ENCODE measurements at places on chromosomes 11 and 22.

DNA sequence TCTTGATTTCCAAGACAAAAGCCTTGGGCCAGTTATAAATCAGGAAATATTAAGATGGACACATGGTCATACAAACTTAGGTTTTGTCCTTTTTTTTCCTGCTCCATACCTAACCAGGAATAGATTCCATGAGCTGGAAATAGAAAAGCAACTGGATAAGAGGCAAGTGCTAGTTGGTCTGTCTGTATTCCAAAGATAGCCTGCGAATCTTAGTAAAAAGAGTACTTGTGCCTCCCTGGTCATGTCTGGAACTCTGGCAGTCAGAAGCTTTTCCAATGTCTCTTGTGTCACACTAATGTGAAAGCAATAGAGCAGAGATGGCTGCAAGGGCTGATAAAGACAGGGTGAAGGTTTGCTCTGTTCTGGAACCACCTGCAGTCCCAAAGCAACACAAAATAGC, 590.2 kb upstream of the ANO5 start:
- no peak for DNase-seq

- no peak for DNase-seq
These were observed 2.5 kb upstream of the RCN1 start for GRCh38 chr11:32088117-32088941.

DNA sequence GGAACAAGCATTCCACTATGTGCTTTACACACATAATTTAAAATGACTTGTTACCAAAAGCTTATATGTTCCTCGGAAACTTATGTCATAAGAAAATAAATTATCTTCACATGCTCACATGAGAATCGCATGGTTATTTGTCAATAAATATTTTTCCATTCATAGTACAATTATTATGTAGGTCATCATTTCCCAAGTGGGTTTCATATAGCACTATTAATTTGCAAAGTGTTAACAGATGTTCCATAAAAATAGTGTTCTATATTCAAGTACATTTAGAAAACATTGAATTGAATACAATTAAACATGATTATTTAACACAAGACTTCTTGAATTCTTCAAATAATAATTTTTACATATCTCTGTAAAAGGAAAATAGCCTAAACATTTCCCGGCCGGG, 23.9 kb downstream of the LRRC4C start:
- DNase-seq = no peak

- no peak for DNase-seq
These were observed 8.2 kb upstream of the ENDOD1 start for GRCh38 chr11:95081412-95081811.

GRCh38 chr11:76610871-76611475, 59.6 kb downstream of the LRRC32 start:
- no peak for DNase-seq

Measured in stimulated activated CD4-positive, alpha-beta T cell treated with anti-CD3 and anti-CD28 coated beads, Interleukin-4, amount 100 ng/mL, for 1 hour (primary cell).